ENCODE measurements at places on chromosomes 7 and 10.

DNA sequence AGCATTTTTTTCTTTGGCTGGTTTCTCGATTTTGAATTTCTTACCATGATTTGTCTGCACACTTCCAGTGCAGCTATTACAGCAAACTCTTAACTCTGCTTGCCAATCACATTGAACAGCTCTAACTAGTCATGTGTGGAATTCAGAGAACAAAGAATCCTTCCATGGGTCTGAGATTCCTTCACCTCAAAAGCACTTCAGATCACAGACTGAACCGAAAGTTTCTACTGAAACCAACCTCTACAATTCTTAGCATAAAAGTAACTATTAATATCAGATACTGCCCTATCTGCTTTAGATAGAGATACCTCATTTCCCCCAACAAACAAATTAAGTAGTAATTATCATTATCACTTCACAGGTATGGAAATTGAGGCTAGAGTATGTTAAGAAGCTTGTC is 56.5 kb upstream of the SP4 start:
- DNase-seq, result no peak

DNA sequence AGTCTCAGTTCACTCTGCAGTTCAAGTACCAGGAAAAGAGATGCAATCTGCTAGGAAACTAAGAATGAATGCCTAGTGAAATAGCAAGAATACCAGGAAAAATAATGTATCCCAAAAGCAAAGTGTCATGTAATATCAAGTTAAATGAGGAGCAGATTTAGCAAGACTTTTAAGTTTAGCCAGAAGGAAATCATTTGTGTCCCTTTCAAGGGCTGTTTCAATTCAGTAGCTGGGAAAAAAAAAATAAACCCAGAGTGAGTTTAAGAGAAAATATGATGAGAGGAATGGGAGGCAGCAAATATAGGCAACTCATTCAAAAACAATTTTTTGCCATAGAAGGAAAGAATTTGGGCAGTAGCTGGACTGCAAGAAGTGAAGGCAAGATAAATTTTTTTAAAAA is 135.8 kb downstream of the DGKB start:
- no peak for DNase-seq

DNA sequence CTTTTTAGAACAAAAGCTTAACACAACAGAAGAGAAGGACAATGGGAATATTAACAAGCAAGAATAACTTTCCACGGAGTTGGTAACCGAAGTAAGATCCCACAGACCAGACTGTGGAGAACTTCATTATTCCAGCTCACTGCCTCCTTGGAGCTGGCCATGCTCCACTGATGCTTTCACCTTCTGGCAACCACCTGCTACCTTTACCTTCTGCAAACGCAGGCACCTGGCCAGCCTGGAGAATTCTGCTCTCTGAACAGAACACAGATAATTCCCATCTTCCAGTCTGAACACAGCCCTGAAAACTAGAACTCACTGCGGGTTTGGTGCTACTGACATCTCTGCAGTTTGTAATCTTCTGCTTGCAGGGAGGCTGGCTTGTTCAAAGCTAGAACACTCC is 66.5 kb downstream of the JAZF1 start:
- DNase-seq, result no peak

GRCh38 chr10:47383261-47384147 is 589 bp downstream of the ZNF488 start:
- DNase-seq, result no peak

DNA sequence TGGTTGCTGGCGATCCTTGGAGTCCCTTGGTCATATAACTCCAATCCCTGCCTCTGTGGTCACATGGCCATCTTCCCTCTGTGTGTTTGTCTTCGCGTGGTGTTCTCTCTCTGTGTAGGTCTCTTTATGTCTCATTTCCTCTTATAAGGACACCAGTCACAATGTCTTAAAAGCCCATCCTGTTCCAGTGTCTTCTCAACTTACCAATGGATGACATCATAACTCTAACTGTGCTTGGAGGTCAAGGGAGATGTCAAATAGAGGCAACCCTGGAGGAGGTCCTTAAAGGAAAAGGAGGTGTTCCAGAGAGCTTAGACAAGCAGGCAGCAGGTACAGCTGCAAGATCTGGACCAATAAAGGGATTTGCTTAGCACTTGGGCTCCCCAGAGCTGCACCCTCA is 143.0 kb downstream of the BUB3 start:
- no peak for DNase-seq

DNA sequence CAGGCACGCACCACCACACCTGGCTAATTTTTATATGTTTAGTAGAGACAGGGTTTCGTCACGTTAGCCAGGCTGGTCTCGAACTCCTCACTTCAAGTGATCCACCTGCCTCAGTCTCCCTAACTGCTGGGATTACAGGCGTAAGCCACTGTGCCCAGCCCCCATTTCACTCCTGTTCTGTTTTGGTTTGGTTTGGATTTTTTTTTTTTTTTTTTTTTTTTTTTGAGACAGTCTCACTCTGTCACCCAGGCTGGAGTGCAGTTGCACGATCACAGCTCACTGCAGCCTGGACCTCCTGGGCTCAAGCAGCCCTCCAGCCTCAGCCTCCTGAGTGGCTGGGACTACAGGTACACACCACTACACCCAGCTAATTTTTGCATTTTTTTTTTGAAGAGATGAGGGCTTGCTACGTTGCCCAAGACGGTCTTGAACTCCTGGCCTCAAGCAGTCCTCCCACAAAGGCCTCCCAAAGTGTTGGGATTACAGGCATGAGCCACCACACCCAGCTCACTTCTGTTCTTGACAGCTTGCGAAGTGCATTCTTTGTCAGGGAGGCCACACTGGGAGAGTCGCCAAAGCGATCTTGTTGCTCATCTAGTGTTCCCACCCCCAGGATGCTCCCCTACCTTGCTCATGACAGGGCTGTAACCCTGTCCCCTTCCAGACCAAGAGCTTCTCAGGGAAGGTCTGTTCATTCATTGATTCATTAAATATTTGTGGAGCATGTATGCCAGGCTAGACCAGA is 229.1 kb downstream of the CUX1 start:
- no peak for DNase-seq

DNA sequence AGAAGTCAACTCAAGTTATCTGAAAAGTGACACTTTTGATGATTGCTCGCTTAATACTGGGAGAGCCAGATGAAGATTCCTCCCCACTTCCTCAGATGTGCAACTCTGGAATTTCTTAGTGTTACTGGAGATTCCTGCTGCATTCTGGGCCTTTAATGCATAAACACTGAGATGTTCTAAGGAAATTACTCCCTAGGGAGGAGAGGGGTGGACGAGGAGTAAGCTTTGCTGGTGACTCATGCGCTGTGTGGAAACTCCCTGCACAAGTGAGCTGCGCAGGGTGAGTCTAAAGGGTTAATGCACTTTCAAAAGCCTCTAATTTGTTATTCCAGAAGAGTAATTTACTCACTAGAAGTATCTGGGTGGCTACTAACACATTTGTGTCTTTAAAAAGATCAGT is 46.3 kb downstream of the EGFR start:
- peak; percentile 90 for DNase-seq

GRCh38 chr10:63213489-63213888 is 80.4 kb downstream of the NRBF2 start:
- DNase-seq, result no peak

GRCh38 chr10:14048930-14049613 is 281.7 kb downstream of the FRMD4A start:
- no peak for DNase-seq

- DNase-seq, result no peak
These were observed 1.7 kb upstream of the POU6F2 start for GRCh38 chr7:38975944-38976392.

DNA sequence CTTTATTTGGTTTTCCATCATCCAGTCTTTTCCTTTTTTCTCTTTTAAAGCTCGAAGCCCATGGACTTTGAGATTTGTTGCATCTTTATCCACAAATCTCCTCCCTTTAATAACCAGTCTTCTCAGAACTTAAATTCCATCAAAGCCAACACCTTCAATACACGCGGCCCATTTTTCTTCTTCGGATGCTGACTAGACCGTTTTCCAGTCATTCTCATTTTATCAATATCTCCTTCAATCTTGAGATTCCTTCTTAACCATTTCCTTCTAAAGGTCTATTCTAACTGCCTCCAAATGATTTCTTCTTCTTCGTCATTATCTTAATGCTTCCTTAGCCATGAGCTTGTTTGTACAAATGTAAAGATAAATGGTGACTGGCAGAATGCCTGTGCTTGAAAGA is 173.5 kb downstream of the BAMBI start:
- DNase-seq, result no peak

- DNase-seq, result no peak
These were observed 16.6 kb upstream of the MGMT start for GRCh38 chr10:129450391-129450790.

DNA sequence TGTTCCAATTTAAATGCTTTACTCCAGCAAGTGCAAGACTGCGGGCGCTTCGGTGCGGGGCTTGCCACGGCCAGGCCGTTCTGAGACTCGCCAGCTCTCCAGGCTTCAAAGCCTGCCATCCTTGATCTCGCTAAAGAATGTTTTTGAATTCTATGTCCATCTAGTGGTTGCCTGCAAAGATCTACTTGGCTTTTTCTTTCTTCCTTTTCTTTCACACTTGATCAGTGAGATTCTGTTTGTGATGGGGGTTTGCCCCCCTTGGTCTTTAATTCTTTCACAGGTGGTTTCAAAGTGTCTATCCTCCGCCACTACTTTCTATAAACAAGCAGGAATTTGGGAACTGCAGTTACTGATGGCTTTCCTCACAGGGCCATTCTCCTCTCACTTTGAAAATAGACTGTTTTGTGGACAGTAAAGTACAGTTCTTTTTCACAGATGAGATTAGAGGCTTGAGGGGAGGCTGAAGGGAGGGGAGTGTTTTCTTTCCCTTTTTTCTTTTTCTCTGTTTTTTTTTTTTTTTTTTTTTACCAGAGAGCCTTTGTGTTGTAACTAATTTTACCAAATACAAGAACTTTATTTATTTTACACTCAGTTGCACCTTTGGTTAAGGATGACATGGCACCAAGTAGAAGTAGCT is 15.2 kb upstream of the FBXW4 start:
- DNase-seq, result no peak
